ENCODE measurements at places on chromosomes 3 and 15.

- DNase-seq, result peak; percentile 89
These were observed 95.2 kb downstream of the SEMA5B start for GRCh38 chr3:122932251-122932967.

DNA sequence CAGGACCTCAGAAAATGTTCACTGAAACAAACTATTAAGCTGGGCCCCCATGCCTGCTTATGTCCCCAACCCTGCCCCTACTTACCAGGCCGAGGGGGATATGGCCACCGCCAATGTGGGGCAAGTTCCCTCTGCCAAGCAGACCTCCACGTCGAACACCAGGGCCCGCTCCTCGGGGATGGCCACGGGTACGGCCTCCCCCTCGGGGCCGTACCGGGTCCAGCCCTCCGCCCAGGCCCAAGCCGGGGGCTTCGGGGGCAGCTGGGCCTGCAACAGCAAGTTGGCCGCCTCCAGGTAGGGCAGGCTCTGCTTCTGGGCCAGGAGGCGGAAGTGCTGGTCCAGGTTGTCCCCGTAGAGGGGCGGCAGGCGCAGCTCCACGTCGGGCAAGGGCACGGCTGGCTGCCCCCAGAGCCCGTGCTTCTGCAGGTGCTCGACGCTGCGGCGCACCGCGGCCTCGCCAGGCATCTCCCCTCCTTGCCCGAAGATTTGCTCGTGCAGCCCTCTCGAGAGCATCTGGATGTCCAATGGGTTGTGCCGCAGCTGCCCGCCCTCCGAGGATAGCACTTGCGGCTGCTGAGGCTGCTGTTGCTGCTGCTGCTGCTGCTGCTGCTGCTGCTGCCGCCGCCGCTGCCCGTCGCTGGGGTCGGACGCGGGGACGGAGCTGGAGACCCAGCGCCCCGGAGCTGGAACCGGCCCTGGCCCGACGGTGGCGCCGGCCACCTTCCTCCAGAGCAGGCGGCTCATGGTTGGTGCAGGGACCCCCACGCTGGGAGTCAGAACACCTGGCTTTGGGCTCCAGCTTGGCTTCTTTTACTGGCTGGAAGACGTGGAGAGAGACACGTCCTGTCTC lies 1.4 kb downstream of the POLG start:
- no peak for DNase-seq

DNA sequence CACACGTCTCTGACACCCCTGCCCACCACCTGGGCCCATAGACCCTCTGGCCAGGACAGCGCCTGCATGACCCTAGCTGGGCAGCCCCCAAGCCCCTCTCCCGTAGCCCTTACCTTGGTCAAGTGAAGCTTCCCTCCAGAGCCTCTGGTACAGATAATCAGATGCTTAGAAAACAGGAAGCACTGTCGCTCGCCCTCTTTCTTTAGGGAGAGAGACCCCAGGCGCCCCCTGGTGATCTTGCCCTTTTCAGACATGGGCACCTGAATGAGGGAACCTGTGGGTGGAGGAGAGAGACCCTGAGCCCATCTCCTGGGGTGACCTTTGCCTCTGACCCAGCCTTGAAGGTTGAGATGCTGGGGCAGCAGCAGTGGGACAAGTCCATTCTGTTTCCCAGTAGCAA lies 65.4 kb downstream of the RASGRF1 start:
- DNase-seq, result no peak

GRCh38 chr3:75768303-75769017 lies 16.9 kb downstream of the ZNF717 start:
- no peak for DNase-seq

DNA sequence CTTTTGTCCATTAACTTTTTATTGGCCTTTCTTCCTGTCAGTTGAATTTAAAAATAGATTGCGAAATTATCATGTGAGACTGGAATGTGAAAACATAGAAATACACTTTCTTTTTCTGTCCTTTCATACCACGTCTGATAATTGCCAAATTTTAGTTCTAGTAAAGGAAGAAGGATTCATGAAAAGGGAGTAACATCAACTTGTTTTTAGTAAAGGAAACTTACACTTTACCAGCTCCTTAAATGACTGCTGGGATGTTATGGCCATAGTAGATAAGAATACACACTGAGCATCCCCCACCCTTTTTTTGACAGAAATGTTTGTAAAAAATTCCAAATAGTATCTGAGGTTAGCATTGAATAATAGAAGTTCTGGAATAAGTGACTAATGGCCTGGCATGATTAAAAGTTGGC lies 137.9 kb downstream of the NEO1 start:
- DNase-seq, result peak; percentile 52

DNA sequence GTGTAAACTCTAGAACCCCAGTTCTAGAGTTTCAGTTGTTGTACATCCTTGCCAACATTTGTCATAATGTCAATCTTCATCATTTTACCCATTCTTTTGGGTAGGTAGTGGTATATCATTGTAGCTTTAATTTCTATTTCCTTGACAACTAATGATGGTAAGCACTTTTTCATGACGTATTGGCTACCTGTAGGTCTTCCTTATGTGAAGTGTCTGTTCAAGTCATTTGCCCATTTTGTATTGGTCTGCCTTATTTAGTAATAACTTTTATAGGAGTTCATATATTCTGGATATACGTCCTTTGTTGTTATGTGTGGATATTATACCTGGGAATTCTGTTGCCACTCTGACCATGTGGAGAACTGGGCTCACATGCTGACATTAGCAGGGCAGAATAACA lies 73.8 kb upstream of the ACTC1 start:
- no peak for DNase-seq

- no peak for DNase-seq
These were observed 755 bp downstream of the PTPN9 start for GRCh38 chr15:75578173-75578947.

DNA sequence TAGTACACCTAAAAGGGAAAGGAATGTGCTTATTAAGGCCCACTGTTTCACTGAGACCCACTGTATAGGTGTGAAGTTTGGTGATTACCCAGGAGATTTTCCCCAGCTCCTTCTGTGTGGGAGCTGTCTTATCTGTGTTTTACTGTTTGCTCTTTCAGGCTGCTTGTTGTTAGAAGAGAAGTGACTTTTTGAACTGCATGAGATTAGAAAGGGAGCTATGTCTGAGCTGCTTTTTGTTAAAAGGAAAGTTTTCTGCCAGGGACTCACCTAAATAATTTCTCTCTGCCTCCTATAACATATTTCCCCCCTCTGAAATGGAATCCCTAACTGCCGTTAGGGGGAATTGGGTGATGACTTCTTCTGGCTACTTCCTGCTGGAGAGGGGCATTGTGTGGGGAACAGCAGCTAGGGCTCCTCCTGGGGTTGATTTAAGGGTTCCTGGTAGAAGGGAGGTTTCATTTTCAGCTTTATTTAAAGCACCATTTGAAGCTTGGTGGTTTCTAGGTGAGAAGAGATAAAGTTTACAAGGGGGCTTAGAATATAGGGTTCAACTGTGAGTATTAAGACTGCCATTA lies 77.1 kb upstream of the ATP11B start:
- peak; percentile 11 for DNase-seq

- DNase-seq, result no peak
These were observed 38.3 kb upstream of the IL12A start for GRCh38 chr3:159950156-159950898.

DNA sequence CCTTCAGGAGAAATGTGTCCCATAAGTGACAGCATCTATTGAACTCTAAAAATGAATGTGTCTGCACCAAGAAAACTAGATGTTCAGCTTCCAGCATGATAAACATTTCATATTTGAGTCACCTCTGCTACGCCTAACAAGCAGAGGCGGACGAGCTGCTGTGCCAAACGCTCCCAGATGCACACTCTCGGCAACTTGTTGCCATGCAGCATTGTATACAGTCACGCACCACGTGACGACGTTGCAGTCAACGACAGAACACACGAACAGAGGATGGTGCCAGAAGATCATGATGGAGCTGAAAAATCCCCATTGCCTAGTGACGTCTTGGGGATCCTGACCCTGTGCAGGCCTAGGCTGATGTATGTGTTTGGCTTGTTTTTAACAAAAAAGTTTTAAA lies 137.5 kb downstream of the XXYLT1 start:
- no peak for DNase-seq

DNA sequence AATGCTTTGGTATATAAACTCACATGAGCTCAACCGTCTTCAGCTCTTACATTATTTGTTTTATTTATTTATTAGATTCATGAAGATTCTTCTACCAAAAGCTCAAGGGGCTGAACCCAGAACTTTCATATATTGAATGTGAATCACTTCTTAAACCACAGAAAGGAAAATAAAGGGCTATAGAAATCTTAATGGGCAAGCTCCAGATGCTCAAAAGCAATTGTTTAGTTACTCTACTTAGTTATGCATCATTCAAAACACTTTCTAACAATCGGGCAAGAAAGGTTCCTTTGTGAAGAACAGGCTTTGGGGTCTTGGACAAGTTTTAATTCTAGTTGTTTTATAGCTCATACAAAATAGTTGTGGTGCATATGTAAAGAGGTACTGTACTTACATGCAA lies 380.2 kb downstream of the TIGIT start:
- no peak for DNase-seq

DNA sequence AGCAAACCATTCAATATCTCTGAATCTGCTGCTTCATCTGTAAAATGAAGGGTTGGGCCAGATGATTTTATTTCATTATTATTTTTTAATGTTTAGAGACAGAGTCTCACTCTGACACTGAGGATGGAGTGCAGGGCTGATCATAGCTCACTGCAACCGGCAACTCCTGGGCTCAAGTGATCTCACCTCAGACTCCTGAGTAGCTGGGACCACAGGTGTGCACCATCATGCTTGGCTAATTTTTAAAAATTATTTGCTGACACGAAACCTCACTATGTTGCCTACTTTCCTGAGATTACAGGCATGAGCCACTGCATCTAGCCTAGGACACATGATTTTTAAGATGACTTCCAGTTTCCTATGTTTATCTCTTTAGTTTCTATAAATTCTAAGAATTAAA lies 105.8 kb downstream of the P3H2 start:
- DNase-seq, result no peak

DNA sequence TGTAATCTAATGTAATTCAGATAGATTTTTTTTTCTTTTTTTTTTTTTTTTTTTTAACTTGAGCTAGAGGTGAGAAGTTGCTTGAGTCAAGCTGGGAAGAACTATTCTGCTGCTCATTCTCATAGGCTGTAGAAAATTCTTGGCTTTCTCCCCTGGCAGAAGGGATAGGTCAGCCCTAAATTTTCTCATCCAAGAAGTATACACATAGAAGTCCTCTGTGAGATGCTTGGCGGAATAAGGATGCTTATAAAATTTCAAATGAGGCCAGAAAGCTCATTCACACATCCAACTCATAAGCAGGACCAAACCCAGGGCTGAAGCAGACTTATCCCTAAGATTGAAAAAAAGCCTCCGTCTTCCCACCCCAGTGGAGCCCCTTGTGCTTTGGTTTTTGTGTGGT lies 572.5 kb downstream of the SQOR start:
- DNase-seq, result no peak

- DNase-seq, result peak; percentile 43
These were observed 18.2 kb downstream of the ABTB1 start for GRCh38 chr3:127690823-127691452.

DNA sequence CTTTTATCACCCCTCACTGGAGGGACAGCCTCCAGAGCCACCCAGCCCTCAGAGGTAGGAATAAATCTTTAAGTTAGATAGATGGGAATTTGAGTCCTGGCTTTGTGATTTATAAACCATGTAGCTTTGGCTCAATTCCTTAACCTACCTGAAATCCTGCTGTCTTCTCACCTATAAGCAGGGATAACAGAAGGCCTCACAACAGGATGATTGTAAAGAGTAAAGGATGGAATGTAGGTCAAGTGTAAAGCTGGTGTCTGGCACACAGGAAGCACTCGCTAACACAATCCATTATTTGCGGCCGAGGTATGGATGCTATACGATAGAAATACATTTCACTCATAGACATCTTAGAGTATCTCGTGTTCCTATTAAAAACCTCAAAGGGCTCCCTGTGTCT lies 162.9 kb upstream of the LRTM1 start:
- DNase-seq, result no peak

DNA sequence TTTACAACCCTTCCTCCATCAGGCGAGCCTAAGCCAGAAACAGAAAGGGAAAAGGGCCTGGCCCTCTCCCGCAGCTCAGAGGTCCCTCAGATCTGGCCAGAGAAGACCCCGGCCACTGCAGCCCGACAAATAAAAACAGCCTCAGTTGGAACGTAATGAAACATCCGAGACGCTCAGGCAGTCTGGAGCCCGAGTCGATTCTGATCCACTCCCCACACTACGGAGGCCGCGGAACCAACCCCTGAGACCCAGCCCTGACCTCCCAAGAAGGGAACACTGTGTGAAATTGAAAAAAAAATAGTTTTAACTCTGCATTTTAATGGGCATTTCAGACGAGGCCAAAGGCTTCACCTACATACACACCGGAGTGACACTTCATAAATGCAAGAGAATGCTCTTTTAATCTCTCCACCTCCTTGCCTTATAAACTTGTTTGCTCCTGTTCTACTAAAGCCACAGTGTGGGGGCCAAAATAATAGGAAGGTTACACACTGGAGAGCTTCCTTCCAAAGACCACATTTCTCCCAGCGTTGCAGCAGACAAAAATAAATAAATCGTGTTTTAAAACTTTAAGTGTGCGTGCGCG lies 3.7 kb downstream of the MEIS2 start:
- DNase-seq, result no peak

- DNase-seq, result no peak
These were observed 43.0 kb upstream of the CACNA2D3 start for GRCh38 chr3:54079314-54079713.

DNA sequence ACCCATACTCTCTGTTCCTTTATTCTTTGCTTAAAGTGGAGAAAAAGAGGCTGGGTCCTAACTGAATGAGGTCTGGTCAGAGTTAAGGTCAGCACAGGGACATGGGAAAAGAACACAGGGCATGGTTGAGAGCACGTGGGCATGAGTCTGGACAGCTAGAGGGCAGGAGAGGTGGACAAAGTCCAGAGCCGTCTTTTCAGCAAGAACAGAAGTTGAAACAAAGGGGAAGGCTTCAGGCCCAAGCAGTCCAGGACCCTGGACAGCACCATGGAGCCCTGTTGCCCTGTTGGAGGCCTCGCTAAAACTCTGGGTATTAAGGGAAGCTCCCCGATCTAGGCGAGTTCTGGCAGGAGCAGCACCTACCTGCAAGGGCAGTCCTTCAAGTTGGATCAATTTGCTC lies 50.7 kb downstream of the XYLB start:
- DNase-seq, result peak; percentile 6

- no peak for DNase-seq
These were observed 122.5 kb downstream of the IGSF11 start for GRCh38 chr3:118912188-118912587.

GRCh38 chr15:67865766-67866165 lies 25.9 kb upstream of the RNU6-1 start:
- DNase-seq, result no peak

GRCh38 chr3:65861718-65862117 lies 177.0 kb downstream of the MAGI1 start:
- DNase-seq, result no peak

GRCh38 chr3:14303336-14304100 lies 98.9 kb upstream of the SLC6A6 start:
- no peak for DNase-seq

GRCh38 chr3:61371123-61371522 lies 119.9 kb upstream of the FHIT start:
- DNase-seq, result no peak

Data from NCI-H226 (cell line).